ENCODE measurements at places on chromosomes 6 and 20.

- no peak for DNase-seq
Measured at GRCh38 chr6:147991961-147992360, 350.7 kb upstream of the SASH1 start.

DNA sequence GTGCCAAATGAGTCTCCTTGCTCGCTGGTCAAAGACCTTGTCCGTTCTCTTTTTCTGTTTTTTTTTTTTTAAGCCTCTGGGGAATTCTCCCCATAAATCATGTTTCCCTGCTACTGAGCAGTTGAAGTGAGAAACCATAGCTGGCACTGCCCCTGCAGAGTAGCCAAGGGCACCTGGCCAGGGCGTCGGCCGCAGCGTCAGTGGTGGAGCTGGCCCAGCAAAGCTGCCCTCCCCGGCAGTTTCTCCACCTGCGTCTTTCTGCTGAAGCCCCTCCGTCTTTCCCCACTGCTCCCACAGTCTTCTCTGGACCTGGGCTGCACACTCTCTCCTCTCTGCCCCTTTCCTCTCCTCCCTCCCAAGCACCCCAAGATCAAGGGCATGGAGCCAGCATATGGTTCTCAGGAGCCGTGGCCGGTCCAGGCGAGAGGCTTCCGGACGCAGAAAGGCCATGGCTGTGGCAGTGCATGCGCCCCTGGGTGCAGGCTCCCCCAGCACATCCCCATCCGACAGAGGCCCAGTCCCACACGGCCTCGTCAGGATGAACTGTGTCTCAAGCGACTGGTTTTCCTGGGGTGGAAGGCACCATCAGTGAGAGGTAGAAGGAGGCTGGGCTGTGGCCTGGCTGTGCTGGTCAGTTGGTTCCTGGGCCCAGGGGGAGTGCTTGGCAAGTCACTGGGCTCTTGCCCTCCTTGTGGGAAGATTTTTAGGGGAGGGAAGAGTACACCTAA lies 218.1 kb downstream of the ERMARD start:
- no peak for DNase-seq

DNA sequence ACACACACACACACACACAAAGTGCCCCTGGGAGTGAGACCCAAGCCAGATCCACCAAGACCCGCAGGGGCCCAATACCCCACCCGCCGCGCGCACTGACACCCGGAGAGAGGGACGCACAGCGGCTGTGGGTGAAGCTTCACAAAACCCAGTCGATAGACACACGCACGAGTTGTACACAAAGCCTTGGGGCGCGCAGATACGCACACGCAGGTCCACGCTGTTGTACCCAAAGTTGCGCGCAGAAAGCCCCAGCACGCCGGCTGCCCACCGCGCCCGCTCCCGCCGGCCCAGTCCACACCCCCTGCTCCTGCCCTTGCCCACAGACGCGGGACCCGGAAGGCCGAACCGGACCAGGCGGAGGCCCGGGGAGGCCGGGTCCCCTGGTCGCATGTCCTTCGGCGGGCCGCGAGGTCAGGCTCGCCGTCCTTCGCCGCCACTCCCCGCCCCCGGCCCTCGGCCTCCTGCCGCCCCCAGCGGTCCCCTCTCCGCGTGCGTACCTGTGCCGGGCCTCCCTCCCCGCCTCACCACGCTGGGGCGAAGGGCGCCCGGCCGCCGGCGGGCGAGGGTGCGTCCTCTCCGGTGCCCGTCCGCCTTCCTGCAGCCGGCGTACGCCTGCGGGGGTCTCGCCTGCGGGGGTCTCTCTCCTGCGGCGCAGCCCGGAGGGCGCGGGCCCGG lies at the start of gene TMEM74B:
TMEM74B (minus strand) TSS at position 344 of the 678 bp plus-strand sequence. CDS start 1,180 bp downstream, outside the sequence.
- no peak for DNase-seq

DNA sequence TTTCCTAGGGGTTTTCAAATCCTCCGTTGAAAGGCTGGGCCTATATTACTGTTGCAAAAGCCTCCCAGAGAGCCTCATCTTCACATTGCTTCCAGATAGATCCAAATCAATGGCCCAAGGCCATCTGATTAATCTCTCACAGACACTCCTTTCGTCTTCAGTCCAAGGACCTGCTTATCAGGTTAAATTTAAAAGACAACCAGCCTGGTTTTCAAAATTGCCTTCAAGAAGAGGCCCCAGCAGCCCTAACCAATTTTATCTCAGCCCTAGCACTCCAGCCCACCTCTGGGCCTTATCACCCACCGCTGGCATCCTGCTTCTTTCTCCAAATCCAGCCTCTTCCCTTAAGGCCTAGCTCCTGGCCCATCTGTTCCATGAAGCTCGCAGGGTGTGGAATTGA lies 15.5 kb upstream of the CCND3 start:
- DNase-seq = no peak

- no peak for DNase-seq
Measured at GRCh38 chr6:51411496-51412125, 592.9 kb downstream of the TFAP2B start.

GRCh38 chr6:96803106-96803481 lies 34.2 kb downstream of the GPR63 start:
- no peak for DNase-seq

DNA sequence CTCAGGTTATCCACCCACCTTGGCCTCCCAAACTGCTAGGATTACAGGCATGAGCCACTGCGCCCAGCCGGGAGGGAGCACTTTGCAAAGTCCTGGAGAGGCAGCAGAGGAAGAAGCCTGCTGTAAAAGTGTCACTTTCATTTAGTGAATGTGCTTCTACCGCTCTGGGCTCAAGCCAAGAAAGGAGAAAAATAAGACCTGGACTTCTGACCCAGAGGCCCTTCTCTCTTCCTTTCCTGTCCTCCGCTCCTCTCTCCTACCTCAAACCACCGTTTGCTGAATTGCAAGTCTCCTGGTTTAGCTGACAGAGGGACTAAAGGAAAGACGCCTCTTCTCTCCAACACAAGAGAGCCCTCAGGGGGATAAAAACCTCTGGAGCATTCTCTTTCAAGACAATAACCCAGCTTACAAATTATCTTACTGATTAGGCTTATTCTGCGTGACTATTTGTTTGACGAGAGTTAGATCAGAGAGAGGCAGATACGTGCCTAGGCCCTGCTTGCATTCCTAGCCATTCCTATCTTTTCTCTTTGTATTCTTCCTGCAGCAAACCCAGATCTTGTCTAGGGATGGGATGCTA lies 84.2 kb upstream of the SLC22A23 start:
- DNase-seq = no peak

DNA sequence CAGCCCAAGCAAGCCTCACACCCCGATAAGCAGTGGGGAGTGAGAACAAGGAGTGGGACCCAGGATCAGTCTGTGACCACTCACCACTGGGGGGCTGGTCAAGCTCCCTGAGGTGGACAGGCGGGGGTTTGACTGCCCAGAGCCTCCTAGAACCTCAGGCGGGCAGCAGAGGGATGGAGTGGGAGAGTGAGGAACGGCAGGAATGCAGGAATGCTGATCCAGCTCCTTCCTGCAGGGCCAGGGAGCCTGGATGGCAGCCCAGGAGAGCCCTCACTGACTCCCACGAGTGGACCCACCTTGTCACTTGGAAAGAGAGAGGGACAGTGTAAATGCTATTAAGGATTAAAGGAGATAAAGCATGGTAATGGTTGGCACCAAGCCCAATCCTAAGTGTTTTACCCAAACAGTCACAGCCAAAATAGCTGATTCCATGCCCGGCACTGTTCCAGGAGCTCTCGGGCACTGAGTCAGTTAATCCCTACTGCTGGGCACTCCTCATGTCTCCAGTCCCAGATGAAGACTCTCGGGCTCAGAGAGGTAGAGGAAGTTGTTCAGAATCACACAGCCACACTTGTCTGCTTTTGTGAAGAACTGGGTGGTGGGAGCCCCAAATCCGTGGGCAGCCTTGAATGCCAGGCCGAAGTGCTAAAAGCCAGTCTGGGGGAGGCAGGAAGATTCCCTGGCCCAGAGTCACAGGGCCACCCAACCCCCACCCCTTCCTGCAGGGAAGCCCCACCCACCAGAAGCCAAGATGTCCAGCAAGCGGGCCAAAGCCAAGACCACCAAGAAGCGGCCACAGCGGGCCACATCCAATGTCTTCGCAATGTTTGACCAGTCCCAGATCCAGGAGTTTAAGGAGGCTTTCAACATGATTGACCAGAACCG lies 3.1 kb downstream of the MYL9 start:
- no peak for DNase-seq

GRCh38 chr20:13670160-13670559 lies 31.4 kb upstream of the TASP1 start:
- no peak for DNase-seq

- no peak for DNase-seq
Measured at GRCh38 chr6:45031601-45032000, 296.5 kb upstream of the RUNX2 start.

- DNase-seq = no peak
Measured at GRCh38 chr6:124479991-124480430, 482.2 kb upstream of the RNF217 start.

GRCh38 chr6:88730611-88731011 lies 232.8 kb downstream of the RNGTT start:
- DNase-seq = no peak

DNA sequence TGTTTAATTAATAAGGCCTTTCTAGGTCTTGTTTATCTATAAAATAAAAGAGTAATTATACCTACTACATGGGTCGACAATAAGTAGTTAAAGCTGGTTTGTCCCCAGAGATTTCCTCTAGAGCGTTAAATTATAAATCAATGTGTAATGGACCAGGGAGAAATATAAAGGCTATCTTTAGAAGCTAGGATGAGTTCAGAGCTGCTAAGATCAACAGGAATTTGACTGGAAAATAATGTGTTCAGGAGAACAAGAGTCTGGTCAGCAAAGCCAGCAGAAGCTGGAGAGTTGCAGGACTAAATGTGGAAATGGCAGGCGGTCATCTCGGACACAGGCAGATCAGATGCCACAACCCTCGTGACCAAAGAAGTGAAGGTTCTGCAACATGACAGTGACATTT lies 428.8 kb downstream of the EPM2A start:
- no peak for DNase-seq

DNA sequence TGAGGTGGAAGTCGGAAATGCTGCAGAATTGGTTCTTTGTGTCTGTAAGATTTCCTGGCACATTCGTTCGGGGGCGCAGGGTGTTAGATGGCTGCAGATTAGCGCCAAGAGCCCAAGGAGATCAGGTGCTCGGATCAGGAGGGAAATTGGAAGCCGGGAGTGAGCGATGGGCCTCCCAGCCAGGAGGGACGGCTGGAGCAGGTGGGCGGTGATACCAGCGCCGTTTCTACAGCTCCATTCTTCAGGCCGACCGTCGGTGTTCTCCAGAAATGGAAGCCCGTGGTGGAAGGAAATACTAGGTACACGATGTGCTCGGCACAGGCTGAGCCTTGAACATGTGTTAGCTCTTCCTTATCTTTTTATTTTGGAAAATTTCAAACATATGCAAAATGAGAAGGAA lies 6.5 kb downstream of the SIRPA start:
- no peak for DNase-seq

- no peak for DNase-seq
Measured at GRCh38 chr20:62830821-62831220, 14.0 kb downstream of the COL9A3 start.

GRCh38 chr6:44138717-44139350 lies 11.5 kb downstream of the TMEM63B start:
- no peak for DNase-seq

GRCh38 chr6:164731539-164731938 lies 577.9 kb downstream of the C6orf118 start:
- no peak for DNase-seq

- DNase-seq = no peak
Measured at GRCh38 chr6:11245381-11246256, 13.2 kb upstream of the NEDD9 start.

GRCh38 chr6:12185081-12185673 lies 105.0 kb upstream of the EDN1 start:
- no peak for DNase-seq

- DNase-seq = no peak
Measured at GRCh38 chr20:32337937-32338661, 20.0 kb upstream of the ASXL1 start.

DNA sequence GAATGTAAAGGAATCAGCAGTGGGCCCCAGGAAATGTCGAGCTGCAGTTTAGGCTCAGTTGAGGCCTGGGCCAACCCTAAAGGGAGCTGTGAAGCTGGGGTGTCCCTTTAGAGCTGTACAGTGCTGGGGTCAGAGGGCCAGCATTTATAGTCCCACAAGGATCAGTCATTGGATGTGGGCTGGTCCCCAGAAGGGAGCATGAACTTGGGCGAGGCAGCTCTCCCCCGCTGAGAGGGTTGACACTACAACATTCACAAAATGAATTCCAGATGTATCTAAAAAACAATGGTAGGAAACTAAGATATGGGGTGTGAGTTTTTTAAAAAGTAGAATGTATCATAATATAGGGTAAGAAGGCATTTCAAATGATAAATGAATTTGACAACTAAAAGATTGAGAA lies 29.7 kb upstream of the TMX4 start:
- DNase-seq = no peak

DNA sequence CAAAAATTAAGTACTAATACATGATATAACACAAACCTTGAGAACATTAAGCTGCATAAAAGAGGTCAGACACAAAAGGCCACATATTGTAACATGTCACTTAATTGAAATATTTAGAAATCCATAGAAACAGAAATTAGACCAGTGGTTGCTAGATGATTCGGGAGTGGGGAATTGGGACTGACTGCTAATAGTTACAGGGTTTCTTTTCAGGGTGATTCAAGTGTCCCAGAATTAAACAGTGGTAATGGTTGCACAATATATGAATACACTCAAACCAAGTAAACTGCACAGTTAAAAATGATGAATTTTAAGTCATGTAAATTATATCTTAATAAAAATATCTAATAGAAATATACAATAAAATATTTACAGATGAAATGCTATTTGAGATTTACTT lies 174.5 kb downstream of the WDR27 start:
- no peak for DNase-seq

DNA sequence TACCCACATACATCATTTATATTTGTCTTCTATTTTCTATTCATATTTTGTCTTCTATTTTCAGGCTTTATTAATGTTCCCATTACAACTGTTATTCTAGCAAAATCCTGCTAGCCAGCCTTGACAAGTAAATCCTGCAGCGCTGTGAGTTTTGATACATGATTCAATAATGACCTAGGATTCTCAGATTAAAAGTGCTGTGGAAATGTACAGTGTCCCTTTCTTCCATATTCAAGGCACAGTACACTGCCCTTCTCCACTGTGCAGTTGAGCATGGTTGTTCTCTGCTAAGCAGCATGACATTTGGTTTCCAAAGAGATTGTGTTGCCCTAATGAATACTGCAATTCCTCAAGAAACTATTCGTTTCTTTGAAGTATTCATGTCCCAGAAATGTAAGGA lies 5.8 kb upstream of the HEY2 start:
- DNase-seq = no peak

GRCh38 chr6:1817033-1817761 lies 207.5 kb downstream of the FOXC1 start:
- DNase-seq = no peak

DNA sequence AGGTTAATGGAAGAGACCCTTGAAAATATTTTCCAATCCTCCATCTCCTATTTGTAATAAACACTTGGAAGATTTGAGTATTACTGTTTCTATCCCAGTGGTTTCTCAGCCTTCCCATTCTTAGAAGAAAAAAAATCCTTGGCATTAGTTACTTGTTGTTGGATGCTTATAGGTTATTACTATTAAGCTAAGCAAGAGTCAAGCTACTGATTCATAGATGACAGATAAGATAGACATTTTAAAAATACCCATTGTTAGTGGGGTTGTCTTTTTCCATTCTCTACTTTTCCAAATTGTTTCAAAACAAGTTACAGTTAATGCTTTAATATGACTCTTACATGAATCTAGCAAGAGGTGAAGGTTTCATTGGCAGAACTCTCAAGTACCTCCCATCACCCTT lies 158.5 kb downstream of the HIVEP2 start:
- no peak for DNase-seq
